ENCODE measurements at places on chromosomes 11 and 22. TPM values are rescaled to one million over a fixed set of nuclear protein-coding genes. Genes with fewer than 3 reads are reported as not detected.

DNA sequence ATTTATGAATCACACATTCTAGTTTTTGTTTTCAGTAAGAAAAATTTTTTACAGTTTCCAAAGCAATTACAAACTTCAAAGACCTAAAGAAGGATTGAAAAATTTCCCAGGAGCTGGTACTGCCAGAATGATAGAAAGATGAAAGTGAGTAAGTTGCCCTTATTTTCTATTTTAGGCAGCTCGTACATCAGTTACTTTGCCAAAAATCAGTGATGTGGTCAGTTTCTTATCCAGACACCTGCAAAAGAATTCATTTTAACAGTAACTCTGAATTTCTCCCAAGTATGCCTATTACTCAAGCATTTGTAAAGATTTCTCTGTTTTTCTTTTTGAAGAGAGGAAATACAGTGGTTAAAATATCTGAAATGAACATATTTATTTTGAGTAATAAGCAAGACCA lies 976.3 kb upstream of the RAG2 start:
- no peak for DNase-seq

PDE3B gene
- total RNA-seq, result 92.1 TPM

HEPACAM gene
- not detected for total RNA-seq

GRCh38 chr11:110452720-110453119 lies 23.0 kb downstream of the FDX1 start:
- DNase-seq, result no peak

GRCh38 chr11:35142481-35143075 lies 3.6 kb downstream of the CD44 start:
- peak; percentile 47 for DNase-seq

DNA sequence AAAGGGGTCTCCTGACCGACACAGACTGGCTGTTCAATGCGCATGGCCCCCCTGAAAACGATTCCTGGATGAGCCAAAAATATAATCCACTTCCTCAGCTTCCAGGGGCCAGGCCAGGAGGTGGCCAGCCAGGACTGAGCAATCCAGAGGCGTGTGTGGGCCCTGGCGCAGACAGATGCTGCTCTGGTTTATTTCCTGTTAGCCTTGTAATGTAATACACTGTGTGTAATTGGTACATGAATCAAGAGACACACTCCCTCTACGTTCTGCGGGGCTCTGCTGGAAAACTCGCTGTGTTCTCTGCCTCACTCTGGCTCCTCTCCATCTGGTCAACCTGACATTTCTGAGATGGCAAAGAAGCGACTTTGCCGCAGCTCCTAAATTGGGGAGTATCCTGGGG lies 26.3 kb upstream of the ISX start:
- no peak for DNase-seq

DNA sequence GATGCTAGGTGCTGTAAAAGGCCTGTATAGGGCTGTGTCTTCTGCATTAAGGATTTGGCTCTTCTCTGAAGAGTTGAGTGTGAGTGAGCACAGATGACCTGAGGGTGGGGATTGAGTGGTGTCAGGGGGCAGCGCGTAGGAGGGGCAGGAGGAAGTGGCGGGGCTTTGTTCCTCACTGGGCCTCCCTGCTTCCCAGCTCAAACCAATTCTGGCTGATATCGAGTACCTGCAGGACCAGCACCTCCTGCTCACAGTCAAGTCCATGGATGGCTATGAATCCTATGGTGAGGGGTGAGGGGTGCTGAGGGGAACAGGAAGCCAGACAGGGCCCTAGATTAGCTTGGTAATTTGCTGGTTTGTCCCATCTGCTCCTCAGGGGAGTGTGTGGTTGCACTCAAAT lies 9.1 kb downstream of the PHOX2A start:
- no peak for DNase-seq
